ENCODE measurements at places on chromosomes 13 and 19.

- no peak for DNase-seq
Measured at GRCh38 chr19:5621311-5621944, 1.1 kb downstream of the SAFB2 start.

DNA sequence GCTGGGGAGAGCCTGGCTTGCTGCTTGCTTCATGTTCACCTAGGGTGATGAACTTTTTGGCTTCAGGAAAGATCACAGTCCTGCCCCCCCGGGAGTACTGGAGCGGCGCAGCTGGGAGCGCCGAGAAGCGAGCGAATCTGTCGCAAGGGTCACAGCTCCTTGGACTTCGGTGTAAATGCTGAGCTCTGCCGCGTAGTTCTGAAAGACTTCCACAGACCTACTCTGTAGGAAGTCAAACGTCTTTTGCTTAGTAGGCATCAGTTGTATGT, 2.7 kb downstream of the ING1 start:
- peak; percentile 21 for DNase-seq

DNA sequence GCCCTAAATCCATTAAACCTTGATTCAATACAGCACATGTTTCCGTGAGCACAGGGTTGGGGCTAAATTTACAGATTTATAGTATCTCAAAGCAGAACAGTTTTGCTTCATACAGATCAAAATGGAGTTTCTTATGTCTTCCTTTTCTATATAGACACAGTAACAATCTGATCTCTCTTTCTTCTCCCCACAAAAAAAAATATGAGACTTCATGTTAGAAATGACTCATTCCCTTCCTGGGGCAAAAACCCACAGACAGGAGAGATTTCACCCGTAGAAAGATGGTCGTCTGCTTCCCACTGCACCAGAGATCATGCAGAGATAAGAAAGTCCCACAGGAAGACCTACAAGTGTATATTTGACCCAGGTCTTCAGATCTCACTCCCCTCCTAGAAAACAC, 7.7 kb upstream of the ZNF611 start:
- DNase-seq, result no peak

GRCh38 chr19:49149652-49150105, 5.5 kb downstream of the HRC start:
- no peak for DNase-seq

- DNase-seq, result no peak
Measured at GRCh38 chr13:28657784-28658538, 969 bp upstream of the POMP start.

- no peak for DNase-seq
Measured at GRCh38 chr13:31350560-31350959, 150.8 kb downstream of the B3GLCT start.

GRCh38 chr19:1618157-1619093, 13.2 kb upstream of the UQCR11 start:
- no peak for DNase-seq

GRCh38 chr19:49879243-49879963, 1.9 kb downstream of the TBC1D17 start:
- DNase-seq, result no peak

GRCh38 chr13:20401531-20401930, 124.1 kb downstream of the CRYL1 start:
- no peak for DNase-seq

GRCh38 chr13:28136916-28137315, 1.4 kb upstream of the PAN3 start:
- DNase-seq, result peak; percentile 13

DNA sequence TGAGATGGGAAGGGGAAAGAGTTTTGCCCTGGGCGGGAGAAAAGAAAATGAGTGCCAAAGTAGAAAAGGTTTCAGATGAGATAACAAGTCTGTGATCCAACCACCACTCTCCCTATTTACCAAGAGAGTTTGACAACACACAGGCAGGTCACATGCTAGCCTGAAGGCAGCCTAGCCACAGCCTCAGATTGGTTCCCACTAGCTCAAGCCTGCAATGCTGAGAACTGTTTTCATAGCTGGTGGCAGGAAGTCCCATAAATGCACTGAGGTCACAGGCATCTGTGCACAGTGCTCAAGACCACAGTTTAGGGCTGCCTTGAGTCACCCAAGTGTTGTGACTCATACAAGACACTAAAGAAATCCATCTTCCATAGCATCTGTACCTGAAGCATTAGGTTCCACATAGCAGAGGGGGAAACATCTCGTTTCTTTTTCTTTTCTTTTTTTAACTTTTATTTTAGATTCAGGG, 18.5 kb upstream of the POP4 start:
- DNase-seq, result peak; percentile 24

DNA sequence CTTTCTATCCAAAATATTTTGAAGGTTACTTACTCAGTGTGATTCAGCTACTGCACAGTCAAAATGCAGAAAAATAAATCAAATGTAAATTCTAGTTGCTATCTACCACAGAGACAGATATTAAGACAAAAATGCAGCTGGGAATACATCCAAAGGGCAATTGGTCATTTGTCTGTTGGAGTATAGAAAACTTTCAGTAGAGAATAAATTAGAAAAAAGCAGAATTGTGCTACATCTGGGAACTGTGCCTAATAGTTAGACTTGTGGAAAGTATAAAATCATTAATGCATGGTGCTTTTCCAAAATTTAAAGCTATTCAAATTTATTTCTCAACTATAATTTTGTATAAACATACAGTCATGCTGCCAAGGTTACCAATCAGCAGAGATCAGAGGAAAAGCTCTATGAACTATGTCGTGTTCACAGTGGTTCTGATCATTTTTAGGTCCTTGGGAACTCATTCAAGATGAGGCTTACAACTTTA, 1635.8 kb downstream of the PCDH9 start:
- no peak for DNase-seq

- no peak for DNase-seq
Measured at GRCh38 chr13:77896977-77897376, 21.7 kb downstream of the EDNRB start.

GRCh38 chr19:32070101-32070500, 275.3 kb upstream of the ZNF507 start:
- no peak for DNase-seq

- peak; percentile 77 for DNase-seq
Measured at GRCh38 chr19:15091918-15092753, 10.1 kb downstream of the OR1I1 start.

DNA sequence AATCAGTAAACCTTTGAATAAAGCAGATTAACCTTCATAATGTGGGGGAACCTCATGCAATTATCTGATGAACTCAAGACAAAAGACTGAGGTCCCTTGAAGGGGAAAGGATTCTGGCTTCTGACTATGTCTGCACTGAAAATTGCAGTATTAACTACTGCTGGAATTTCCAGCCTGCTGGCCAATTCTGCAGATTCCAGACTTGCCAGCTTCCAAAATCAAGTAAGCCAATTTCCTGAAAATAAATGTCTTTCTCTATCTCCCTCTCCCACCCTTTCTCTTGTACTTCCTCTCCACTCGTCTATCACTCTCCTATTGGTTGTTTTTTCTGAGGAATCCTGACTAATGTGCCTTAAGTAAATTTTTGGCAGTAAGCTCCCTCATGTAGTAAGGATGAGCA, 1479.9 kb upstream of the PRR20A start:
- DNase-seq, result no peak

DNA sequence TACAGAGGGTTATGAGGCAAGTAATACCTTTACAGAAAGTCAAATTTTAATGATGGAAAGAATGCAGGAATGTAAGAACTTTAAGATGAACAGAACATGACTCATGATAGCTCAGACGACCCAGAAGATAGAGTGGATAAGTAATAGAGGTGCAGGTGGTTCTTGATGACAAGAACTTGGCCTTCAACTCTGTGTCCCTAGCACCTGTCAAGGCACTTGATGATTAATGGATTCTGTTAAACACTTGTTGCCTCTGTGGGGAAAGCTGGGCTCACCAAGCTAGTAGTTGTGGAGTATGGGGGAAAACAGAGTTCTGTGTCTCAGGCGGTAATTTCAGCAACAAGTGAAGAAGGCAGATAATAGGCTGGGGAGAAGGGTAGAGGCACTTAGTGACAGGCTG, 306.2 kb downstream of the ATP8A2 start:
- DNase-seq, result no peak

- no peak for DNase-seq
Measured at GRCh38 chr19:35715355-35715809, 2.4 kb upstream of the KMT2B start.

- no peak for DNase-seq
Measured at GRCh38 chr13:59651479-59651878, 512.2 kb downstream of the DIAPH3 start.

DNA sequence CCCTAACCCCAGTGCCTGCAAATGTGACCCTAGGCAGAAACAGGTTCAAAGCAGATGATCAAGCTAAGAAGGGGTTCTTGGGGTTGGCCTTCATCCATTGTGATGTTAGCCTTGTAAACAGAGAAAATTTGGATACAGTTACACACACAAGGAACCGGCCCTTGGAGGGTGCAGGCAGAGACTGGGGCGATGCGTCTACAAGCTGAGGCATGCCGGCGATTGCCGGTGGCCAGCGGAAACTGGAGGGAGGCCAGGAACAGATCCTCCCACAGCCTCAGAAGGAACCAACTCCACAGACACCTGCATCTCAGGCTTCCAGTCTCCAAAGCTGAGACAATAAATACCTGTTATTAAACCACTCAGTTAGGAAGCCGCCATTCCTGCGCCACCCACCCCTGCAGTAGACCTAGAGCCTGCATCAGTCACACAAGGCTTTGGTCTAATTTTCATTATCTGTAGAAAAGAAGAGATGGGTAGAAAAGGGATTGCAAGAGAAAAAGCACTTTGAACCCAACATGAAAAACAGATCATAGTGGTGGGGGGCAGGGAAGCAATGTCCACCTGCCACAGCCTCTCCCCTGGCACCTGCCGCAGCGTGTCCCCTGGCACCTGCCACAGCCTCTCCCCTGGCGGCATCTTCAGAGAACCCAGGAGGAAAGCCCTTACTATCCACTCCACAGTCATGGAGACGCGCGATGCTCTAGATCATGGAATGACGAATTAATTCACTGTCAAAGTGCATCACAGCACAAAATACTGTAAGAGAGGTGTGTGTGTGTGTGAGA, 119.7 kb upstream of the SOX1 start:
- DNase-seq, result no peak
